SHP77 treated with DMSO at 0.1 percent for 48 hours (cell line): ENCODE measurements at places on chromosomes 1 and 21.
A peak's percentile ranks its signal among the peaks of the same experiment; 100 is the strongest.

- DNase-seq, result no peak
These were observed 132.1 kb downstream of the IGSF21 start for GRCh38 chr1:18239671-18240070.

GRCh38 chr1:115274467-115274866 is 63.6 kb downstream of the NGF start:
- no peak for DNase-seq

- peak; percentile 11 for DNase-seq
These were observed 490.8 kb upstream of the ADGRL4 start for GRCh38 chr1:79497193-79497773.

- no peak for DNase-seq
These were observed 65.9 kb upstream of the FAM20B start for GRCh38 chr1:178959543-178960460.

DNA sequence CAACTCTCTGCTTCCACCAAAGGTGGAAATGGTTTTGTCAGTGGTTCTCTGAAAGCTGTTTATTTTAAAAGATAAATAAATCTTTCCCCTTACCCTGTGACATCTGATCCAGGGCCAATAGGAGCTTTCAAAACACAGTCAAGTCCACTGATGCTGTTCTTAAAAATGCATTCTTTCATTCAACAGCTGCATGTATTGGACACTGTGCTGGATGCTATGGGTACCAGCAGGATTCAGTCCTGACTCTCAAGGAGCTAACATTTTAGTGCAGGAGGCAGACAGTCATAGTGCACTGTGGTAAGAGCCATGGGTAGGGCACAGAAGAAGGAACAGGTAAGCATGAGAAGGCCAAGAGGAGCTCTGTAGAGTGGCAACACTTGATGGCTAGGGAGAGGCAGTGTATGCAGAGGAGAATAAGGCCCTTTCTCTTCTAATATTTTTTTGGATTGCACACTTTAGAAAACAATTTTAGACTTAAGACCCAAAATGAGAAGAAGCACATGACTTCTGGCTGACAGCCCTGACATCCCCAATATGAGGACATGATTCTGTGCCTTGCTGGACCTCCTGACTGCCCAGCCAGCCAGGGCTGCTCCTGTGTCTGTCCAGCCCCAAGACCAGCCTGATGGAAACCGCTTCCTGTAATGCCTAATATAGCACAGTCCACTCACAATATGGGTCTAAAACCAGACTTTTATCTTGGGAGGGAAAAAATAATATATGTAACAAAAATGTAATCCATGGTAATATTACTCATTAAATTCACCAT is 207.3 kb downstream of the SDCCAG8 start:
- no peak for DNase-seq

GRCh38 chr1:234987415-234988154 is 141.1 kb downstream of the TOMM20 start:
- no peak for DNase-seq

GRCh38 chr1:111515291-111516004 is 12.0 kb upstream of the ADORA3 start:
- DNase-seq, result no peak

GRCh38 chr1:69403756-69404320 is 163.9 kb upstream of the LRRC7 start:
- no peak for DNase-seq

DNA sequence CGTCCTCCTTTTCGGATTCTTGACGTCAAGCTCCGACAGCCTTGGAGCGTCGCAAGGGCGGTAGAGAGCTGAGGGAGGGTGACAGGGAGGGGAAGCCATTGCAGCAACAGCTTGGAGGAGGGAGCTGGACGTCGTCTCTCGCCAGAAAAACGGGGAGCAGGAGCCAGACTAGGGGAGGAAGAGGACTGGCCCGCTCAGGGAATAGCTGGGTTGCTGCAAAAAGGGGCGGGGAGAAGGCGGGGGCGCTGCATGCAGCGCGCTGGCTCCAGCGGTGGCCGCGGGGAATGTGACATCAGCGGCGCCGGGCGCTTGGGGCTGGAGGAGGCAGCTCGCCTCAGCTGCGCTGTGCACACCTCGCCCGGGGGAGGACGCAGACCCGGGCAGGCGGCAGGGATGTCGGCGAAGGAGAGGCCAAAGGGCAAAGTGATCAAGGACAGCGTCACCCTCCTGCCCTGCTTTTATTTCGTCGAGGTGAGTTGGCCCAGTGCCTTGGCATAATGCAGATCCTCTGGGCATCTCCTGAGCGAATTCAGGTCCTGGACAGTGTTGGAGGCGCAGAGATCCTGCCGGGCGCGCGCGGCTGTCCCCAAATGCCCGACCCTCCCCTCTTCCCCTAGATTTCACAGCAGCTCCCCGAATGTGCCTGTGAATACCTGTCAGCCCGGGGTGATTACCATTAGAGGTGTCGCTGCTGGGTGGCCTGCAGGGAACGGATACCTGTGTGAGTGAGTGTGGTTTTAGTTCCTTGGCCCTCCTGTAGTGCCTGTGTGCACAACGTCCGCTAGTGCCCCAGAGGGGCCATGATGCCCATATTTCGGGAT is at the start of gene PLPPR4:
Gene PLPPR4, plus strand, starts transcription at position 292 of the 821 bp plus-strand sequence. Its CDS starts 102 bp downstream, at position 394.
- DNase-seq, result no peak

GRCh38 chr1:56190806-56191365 is 388.5 kb downstream of the PLPP3 start:
- DNase-seq, result no peak
